ENCODE measurements at places on chromosomes 12 and 14.

GRCh38 chr14:95614349-95614748, 71.9 kb upstream of the TCL1B start:
- DNase-seq = no peak

GRCh38 chr14:69688299-69688649, 76.9 kb downstream of the SUSD6 start:
- DNase-seq = no peak

GRCh38 chr12:114764510-114764909, 80.5 kb upstream of the TBX3 start:
- DNase-seq = no peak

DNA sequence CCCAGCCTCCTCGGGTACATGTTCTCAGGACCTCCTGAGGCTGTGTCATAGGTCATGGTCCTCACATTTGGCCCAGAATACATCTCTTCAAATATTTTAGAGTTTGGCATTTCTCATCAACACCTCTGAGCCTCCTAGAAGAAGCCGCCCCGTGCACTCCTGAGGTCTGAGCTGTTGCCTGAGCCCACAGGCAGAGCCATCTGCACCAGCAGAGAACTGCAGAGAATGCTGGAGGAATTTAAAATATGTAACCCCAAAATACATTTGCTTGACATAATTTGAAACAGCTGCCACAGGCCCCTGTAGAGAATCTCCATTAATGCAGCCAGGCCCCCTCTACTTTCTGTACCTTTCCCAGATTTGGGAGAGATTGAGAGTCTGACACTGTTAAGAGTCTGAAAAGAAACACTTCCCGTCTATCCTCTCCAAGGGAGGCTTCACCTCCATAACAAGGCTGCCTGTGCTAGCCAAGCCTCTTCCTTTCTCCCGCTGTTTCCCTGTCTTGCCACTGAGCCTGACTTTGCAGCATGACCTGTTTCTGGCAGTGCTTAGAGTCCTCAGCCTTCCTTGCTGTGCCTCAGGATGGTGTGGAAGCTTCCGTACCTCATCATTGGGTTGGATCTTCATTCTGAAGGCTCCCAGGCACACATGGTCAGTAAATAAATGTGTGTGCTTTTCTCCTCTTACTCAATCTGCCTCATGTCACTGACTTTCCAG, 95.4 kb upstream of the SFSWAP start:
- DNase-seq = no peak

DNA sequence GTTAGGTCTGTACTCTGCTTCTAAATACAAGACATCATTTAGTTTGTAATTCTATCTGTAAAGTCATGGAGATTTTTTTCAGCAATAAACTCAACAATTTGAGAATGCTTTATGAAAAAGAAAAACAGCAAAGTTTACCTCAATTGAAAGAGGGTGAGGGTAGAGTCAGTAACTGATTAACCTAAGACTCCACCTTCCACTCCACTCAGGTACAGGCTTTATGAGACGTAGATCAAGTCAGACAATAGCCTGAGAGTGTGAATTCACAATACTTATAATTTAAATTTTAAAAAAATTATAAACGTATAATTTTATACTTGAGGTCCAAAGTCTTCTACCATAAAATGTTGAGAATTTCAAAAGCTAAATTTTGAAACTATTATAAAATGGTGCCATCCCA, 45.9 kb downstream of the BCL2L14 start:
- DNase-seq = no peak

DNA sequence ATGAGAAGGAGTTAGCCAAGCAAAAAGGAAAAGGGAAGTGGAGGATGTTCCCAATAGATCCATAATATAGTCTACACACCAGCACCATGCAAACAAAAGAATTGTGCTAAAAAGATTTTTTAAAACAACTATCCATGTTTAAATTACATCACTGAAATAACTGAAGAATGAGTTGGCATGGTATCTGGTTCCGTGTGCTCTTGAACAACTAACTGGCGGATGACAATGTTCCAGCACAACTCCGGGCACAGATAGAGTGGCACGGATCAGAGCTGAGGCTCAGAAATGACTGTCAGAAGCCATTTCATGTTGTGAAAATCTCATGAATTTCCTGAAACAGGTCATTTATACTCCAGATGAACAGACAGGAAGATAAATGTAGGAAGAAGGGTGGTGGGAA, 153.1 kb downstream of the HMGA2 start:
- no peak for DNase-seq

DNA sequence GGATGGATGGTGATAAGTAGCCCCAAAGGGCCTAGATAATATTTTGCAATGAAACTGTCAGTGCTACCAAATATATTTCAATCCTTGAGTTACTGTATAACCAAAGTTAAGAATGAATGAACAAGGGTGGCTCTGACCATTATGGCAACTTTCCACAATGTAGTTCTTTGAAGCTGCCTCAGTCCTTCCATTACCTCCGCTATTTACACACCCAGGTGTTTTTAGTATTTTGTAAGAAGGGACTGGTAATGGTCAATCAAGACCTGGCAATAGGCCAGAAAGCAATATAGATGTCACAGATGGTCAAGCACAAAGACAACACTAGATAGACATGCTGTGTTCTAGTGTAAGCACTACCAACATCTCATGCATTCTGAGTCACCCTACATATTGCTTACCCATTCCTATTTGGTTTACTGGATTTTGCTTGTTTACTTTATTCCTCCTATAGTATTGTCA, 16.3 kb downstream of the DUSP16 start:
- DNase-seq = no peak

DNA sequence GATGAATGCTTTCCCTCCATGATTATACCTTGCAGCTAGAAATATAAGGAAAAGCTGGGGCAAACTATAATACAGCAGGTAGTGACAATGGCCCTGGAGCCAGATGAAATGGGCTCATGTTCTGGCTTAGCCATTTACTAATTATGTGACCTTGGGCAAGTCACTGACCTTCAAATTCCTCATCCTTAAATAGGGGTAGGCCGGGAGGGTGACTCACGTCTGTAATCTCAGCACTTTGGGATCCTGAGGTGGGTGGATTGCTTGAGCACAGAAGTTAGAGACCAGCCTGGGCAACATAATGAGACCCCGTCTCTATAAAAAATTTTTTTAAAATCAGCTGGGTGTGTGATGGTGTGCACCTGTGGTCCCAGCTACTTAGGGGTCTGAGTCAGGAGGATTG, 155.4 kb downstream of the C12orf75 start:
- no peak for DNase-seq

DNA sequence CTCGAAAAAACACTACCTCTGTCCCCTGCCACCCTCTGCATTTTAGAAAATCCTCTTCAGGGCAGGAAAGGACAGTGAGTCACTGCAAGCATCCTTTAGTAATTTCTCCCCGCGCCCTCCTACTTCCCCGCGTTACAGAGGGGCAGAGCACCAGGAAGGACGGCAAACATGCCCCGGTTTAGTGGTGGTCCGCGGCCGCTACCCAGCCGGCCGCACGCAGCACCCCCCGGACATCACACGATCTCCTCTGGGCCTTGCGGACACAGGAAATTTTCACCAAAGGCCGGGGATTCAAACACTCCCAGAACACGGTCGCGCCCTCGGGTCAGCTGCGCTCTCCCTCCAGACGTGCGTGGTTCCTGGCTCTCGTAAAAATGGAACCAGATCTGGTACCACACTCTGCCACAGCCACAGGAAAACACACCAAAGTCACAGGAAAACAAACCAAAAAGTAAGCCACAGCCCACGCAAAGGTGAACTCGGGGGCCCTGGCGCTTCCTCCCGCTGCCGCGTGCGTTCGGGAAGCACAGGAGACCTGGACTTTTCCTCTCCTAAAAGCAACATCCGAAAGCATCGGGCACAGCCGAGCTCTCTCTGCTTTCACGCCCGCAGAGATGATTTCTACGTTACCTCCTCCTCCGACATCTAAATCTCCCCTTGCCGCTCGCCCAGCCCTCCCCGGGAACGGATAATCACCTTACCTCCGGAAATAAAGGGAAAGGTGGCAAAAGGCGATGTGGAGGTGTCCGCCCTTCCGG, 839 bp downstream of the SLC38A1 start:
- DNase-seq = no peak

Data from HS-5 (cell line).